Jurkat, Clone E6-1 (cell line): ENCODE measurements at places on chromosomes 16 and 17.
A peak's percentile ranks its signal among the peaks of the same experiment; 100 is the strongest.

GRCh38 chr17:34382621-34383124 is 19.6 kb upstream of the CCL1 start:
- peak; percentile 90 for DNase-seq

DNA sequence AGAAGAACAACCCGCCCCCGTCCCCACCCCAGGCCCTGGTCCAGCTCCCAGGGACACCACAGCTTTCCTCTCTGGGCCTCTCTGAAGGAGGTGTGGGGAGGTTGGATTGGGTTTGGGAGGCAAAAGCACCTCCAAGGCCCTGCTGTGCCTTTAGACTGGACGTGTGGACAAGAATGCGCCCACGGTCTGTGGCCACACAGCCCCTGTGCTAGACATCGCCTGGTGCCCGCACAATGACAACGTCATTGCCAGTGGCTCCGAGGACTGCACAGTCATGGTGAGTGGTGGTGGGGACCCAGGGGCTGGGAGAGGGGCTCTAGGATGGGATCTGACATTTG is 3.0 kb downstream of the CORO1A start:
- no peak for DNase-seq

DNA sequence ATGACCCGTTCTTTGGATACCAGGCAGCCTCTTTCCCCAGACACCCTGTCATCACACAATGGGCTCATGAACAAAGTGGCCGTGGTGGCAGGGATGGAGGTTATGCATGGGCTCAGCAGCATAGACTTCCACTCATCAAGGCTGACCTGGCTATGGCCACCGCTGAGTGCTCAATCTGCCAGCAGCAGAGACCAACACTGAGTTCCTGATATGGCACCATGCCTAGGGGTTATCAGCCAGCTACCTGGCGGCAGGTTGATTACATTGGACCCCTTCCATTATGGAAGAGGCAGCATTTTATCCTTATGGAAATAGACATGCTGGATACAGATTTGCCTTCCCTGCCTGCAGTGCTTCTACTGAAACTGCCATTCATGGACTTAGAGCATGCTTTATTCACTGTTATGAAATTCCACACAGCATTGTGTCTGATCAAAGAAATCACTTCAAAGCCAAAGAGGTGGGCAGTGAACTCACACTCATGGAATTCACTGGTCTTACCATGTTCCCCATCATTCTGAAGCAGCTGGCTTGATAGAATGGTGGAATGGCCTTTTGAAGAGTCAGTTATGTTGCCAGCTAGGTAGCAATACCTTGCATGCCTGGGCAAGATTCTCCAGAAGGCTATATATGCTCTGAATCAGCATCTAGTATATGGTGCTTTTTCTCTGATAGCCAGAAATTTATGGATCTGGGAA is 160.6 kb downstream of the PRKCB start:
- DNase-seq = no peak

DNA sequence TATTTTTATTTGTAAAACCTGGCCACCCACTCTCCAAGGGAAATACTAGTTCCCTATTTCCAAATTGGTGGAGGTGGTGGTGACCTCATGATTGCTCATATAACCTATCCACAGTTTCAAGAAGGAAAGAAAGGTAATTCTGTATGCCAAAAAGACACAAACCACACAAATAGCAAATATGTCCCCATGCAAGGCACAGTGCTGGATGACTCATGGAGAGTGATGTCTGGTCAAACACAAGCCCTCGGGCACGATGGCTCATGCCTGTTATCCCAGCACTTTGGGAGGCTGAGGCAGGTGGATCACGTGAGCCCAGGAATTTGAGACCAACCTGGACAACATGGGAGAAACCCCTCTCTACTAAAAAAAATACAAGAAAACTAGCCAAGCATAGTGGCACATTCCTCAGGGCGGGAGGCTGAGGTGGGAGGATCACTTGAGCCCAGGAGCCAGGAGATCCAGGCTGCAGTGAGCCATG is 64.2 kb downstream of the GNA13 start:
- DNase-seq = no peak

DNA sequence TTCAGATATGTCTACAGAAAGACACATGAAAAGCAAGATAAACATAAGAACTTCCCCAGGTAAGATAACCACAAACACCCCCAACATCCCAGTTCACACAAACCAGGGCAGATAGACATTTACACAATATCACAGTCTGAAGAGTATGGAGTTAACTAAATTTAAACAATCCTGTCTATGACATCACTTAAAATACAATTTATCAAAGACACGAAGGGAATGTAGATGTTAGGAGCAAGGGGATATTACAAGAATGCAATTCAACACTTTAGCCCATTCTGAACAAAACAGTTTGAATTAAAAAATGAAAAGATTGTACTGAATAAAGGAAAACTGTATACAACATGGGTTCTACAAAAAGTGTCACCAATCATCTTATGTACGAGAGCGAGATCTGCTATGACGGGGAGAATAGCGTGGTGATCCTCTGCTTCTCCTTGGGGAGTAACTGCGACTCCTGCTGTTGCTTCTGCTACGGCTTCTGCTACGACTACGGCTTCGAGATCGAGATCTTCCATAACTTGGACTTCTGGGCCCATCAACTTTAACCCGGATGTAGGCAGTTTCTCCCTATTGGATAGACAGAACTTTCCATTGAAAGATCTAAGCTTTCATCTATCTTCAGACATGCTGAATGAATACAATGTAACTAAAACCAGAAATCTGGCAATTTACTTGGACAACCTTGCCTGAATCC is 1.9 kb downstream of the SRSF1 start:
- DNase-seq = no peak

DNA sequence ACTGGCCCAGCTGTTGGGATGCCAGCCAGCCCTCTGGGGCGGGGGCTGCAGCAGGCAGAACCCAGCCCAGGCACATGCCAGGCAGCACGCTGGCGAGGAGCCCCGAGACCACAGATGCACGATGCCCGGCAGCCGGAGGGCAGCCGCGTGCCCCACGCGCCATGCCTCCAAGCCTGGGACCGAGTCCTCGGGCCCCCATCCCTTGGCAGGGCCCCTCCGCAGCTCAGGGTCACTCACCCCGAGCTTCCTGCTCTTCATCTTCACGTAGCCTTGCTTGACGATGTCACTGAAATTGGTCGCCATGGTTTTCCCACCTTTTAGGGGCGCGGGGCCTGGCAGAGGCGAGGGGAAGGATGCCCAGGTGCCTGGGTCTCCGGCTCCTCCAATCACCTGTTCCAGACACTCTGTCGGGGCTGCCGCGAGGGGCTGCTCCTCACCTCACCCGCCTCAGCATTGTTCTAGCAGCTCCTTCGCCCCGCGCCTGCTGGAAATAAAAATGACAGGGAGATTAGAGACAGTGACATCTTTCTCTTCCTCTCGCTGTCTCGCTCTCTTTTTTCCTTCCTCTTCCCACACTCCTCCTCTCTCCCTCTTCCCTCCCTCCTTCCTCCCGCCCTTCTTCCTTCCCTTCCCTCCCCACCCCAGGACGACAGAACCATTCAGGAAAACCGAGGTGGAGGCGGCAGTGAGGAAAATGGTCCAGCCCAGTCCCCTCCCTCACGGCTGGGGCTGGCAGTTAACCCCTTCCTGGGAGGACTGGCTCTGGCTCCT is 6.9 kb downstream of the DOK4 start:
- DNase-seq = no peak

GRCh38 chr17:50501054-50501453 is 7.2 kb upstream of the MYCBPAP start:
- DNase-seq = no peak

DNA sequence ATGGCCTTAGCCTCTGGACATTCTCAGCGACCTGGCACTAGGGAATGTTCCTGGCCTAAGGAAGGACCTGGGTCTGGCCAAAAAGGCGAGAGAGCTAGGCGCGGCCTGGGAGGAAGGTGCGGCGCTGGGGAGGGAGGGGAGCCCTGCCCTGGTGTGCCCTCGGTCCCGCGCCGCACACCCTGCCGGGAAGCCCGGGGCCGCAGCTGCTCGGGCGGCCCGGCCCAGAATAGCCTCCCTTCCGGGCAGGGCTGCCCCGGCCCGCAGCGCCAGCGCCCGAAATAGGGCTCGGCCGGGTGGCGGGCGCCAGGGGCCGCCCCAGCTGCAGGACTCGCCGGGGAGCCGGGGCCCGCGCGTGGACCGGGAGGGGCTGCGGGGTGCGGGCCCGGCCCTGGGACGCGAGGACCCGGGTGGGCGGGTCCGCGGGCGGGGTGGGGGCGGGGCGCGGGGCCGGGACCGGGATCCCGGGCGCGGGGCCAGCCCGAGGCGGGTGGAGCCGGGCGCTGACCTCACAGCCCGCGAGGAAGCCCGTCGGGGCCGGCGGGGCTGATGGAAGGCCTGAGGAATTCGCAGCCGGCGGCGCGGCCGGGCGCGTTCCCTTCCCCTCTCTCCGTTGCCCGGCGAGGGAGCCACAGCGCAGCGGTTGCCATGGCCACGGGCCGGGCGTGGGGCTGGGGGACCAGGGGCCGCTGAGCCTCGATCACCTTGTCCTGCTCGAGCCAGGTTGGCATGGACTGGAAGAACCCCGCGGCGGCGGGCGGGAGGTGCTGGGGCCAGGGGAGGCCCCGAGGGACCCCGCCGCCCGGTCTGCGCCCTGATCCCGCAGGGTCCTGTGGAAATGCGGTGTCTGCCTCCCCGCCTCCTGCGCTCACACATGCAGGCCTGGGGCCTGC is 18.1 kb downstream of the SOCS3 start:
- no peak for DNase-seq

GRCh38 chr17:17309356-17309755 is 6.2 kb downstream of the NT5M start:
- DNase-seq = no peak

GRCh38 chr17:63972796-63973195 is at the start of gene SCN4A:
Gene SCN4A, minus strand, starts transcription at chr17:63972918. Its CDS starts 77 bp downstream, at chr17:63972841.
- DNase-seq = no peak

- DNase-seq = no peak
Observed at GRCh38 chr16:69270395-69270794, 40.8 kb upstream of the VPS4A start.

DNA sequence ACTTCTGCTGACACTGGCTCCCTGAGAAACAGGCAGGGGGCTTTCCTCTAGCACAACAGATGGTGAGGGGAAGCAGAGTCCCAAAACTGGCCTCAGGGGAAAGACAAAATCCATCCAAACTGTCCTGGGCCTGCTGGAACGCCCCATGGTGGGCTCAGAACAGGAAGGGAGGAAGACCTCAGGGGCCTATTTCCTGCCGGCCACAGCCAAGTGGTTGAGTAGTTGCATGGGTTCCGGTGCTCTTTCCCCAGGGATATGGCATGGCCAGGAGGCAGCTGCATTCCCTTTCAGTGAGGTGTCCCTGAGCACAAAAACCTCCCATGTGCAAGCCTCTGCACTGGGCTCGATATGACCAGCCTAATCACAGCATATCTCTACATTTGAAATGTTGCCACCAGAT is 303.0 kb upstream of the IRX5 start:
- no peak for DNase-seq

DNA sequence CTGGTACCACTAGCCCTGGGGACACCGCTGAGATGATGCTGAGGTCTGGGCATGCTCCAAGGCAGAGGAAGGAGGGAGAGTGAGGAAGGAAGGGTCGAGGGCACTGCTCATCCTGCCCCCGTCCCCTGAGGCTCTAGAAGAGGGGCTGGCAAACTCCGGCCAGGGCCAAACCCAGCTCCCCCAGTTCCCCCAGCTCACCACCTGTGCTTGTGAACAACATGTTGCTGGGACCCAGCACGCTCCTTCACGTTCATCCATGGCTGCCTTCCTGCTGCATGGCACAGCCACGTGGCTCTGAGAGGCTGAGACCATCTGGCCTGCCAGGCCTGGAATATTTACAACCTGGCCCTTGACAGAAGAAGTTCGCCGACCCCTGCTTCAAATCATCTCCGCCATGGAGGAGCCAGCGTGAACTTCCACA is 81.2 kb downstream of the RBFOX3 start:
- DNase-seq = no peak

GRCh38 chr17:27544350-27545131 is 86.4 kb upstream of the LGALS9 start:
- DNase-seq = peak; percentile 54

DNA sequence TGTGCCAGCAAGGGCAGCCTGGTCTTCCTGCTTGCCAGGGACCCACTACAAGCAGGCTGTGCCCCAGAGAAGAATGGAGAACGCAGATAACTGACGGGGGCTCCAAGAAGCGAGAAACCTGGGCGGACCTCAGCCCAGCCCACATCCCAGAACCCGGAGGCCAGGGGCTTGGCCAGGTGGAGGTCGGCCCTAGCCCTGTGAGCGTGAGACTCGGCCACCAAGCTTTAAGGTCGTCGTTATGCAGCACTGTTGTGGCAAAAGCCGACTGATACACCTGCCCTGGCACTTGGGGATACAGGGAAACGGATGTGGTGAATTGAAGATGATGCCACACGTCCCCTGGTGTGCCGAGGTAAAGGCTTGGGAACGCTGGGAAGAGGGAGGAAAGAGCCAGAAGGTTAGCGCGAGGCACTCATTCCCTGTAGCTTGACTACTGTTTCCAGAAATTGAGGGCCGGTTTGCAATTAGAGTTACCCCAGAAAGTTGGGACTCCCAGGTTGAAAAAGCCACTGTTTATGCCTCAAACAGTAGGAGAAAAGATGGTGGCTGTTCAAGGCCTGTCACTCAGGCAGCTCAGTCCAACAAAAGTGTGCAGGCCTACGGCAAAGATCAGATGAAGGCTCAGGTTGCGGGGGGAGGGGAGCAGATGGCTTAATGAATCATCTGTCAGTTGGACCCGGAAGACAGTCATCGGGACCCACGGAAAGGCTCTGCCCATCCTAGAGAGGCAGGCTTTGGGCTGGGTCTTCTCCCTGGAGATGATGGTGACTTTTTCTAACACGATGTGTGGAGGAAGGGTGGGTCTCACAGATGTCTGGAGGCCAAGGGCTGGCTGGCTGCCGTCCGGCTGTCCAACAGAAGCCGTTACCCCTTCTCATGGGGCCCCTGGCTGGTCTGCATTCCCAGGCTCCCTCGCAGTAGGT is 45.6 kb upstream of the BAHCC1 start:
- no peak for DNase-seq

DNA sequence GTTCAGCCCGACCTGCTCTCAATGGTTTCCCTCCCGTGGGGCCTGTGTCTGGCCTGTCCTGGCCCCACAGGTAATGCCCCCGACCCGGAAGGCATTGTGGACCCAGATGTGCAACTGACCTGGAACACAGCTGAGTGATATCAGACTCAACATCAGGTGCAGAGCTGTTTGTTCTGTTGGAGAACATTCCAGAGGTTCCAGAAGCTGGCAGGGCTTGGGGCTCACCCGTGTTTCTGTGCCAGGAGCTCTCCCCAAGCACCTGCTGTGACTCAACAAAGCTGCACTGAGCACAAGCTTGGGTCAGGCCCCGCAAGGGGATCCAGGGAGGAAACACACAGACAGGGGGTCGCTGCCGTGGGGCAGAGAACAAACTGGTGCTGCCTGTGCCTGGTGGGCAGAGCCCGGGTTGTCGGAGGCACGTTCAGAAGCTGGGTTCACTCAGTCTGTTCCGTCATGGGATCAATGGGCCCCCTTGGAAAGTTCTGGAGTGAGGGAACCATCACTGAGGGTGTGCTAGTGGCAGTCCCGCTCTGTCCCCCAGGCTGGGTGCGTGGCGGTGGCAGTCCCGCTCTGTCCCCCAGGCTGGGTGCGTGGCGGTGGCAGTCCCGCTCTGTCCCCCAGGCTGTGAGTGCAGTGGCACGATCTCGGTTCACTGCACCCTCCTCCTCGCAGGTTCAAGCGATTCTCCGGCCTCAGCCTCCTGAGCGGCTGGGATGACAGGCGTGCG is 22.1 kb downstream of the HS3ST6 start:
- DNase-seq = no peak
